ENCODE measurements at places on chromosomes 11 and 22.

GRCh38 chr22:42696331-42696967 lies 24.2 kb downstream of the A4GALT start:
- DNase-seq: no peak

DNA sequence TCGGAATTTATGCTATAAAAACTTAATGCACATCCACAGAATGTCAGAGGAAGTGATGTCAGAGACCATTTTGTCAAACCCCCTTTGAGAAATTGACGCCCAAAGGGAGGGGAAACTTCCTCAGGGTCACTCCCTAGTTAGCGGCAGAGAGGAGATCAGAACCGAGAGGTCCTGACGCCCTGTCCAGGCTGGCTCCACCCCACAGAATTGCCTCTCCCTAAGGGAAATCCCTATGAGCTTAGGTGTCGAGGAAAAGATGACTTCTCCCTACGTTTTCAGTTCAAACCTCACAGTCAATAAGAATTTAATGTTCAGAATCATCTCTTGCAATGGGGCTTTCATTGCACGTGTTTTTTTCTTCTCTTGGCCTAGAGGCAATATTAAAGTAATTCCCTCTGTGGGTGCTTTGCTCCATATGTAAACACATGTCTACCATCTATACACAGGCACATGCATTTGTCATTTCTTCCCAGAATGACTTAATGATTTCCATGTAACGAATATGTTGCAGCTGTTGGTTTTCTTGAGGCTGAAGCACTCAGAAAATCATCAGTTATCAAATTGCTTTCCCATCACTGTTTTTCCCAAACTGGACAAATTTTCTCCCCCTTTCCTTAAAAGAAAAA lies 148.7 kb upstream of the TIMP3 start:
- no peak for DNase-seq

GRCh38 chr11:17381156-17381555 lies 7.3 kb downstream of the KCNJ11 start:
- DNase-seq: no peak

DNA sequence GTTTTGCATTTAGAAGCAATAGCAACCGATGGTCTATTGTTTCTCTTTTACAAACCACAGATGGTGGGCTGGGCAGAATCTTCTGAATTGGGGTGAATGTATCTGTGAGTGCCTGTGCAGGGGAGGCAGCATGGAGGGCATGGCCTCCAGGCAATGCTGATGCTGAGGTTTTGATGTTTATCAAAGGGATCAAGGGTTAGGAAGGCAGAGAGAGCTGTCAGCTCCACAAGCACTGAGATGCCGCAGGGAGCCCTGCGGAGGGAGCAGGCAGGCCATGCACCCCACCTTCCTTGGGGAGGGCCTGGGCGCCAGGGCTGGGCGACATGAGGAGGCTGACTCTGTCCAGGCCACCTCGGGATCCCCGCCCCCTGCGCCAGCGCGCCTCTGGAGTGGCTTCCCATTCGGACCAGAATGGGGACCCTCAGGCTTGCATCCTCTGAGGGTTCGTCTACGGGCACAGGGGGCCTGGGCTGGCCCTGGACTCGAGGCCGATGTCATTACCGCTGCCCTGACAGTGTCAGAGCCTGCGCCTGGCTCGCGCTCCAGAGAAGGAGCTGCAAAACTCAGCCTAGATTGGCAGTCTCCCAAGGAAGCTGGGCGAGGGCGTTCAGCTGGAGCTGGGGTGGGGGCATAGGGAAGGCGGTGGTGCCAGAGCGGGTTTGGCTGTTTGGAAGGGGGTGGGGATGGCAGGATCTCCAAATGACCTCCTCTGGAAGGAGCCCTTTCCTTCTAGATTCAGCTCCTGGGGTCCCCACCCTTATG lies 13.9 kb upstream of the TH start:
- DNase-seq: no peak

- no peak for DNase-seq
These were observed 4.9 kb upstream of the CYTH4 start for GRCh38 chr22:37277384-37277783.

DNA sequence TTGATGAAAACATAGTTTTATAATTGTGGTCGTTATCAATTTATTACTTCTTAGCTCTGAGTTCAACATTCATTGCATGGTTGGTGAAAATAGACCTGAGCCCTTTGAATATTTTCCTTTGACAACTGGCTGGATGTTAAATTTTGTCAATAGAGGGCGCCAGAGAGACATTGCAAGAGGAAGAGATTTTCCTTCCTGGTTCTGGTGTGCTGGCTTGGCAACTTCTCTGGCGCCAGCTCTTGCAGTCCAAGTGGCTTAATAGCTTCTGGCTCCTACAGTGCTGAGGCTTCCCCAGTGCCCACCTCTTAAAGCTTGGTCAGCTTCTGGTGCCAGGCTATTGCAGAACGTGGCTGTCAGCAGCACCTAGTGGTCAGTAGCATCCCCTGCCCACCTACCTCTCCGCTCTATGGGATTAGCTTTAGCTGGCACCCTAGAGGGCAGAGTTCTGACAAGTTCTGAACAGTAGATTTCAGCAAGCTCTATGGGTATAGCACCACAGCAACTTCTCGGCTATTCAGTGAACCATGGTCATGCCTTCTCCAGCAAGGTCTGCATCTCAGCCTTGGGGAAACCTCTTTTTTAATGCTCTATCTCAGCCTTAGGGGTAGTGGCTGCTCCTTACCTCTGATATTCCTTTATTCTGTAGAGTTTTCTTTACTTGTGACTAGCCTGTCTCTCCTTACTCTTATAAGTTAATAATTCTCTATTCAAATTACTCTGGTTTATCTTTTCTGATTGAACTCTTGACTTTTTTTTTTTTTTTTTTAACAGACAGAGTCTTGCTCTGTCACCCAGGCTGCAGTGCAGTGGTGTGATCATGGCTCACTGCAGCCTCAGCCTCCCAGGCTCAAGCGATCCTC lies 59.4 kb downstream of the ACER3 start:
- peak; percentile 21 for DNase-seq

DNA sequence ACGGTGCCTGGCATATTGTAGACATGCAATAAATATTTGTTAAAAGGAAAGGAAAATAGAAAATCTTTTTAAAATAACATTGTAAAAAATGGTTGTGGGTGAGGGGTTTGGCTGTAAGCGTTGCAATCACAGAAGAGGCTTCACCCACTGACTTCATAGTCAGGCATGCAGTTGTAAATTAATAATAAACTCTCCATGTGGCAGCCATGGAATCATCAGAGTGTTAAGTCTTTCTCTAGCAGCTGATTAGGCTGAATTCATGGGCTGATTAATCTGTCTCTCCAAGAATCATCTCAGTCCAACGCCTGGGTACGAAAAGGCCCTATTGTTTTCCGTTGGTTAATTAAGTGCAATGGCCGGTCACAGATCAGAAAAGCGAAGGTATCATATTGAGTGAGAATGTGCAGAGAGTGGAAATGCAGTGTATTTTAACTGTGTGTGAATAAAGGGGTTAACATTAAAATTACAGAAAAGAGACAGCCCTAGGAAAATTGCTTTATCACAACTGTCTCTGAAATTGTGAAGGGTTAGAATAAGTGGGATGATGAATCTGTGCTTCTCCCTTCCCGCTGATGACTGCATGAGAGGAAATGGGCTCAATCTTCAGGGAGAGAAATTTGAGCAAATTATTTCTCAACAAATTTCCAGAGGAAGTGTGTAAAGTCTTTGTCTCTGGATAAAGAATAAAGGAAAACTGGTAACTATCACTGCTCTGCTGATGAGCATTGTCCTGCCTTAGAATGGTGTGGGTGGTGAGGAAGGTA lies 269.0 kb downstream of the FAM76B start:
- DNase-seq: no peak

GRCh38 chr11:76672431-76673175 lies 2.1 kb upstream of the LRRC32 start:
- no peak for DNase-seq

DNA sequence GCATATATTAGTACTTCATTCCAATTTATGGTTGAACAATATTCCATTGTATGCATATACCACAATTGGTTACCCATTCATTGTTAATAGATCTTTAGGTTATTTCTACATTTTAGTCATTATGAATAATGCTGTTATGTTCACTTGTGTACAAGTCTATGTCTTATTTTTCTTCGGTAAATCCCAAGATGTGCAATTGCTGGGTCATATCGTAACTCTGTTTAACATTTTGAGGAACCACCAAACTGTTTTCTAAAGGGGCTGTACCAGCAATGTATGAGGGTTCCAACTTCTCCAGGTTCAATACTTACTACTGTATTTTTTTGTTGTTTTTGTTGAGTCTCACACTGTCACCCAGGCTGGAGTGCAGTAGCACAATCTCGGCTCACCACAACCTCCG lies 33.1 kb downstream of the NUP98 start:
- no peak for DNase-seq

DNA sequence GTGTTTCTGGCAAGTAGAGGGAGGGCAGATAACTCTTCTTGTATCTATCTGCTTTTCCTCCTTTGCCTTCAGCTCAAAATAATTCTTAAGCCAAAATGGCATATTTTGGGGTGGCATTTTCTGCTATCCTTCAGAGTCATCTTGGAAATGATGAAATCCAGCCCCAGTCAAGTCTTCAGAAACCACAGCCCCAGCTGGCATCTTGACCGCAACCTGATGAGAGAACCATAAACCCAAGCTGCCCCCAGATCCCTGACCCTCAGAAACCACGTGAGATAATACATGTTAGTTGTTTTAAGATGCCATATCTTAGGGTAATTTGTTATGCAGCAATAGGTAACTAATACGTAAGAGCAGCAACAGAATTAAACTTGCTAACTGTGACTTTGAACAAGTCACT lies 15.1 kb upstream of the PAMR1 start:
- no peak for DNase-seq

DNA sequence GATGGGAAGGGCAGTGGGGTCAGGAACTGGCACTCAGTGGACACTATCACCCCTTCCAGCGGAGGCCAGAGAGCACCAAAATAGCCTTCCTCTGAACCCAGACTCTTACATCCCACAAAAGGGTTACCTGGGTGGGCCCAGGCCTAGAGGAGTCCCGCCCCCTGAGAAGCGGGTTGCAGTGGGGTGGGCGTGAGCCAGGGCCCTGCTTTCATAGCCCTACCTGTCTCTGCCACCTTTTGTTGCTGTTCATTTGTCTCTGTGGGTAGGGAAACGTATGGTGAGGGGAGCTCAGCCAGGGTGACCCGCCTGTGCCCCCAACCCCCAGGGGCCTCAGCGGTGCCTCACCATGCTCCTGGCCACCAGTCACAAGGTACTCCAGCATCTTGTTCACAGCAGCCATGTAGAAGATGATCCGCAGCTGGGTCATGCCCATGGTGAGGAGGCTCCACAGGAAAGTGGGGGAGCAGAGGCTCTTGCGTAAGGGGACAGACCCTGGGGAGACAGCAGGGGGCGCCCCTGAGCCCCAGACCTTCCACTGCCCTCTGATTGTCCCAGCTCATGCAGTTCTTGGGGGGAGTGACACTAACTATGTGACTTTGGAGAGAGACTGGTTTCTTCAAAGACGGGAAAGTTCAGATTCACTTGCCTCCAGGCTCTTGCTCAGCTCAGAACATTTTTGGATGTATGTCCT lies 24.0 kb downstream of the SLC43A1 start:
- DNase-seq: no peak

GRCh38 chr11:69120096-69120875 lies 35.4 kb upstream of the SMIM38 start:
- DNase-seq: no peak

- DNase-seq: no peak
These were observed 28.3 kb downstream of the POLDIP3 start for GRCh38 chr22:42586381-42586780.

DNA sequence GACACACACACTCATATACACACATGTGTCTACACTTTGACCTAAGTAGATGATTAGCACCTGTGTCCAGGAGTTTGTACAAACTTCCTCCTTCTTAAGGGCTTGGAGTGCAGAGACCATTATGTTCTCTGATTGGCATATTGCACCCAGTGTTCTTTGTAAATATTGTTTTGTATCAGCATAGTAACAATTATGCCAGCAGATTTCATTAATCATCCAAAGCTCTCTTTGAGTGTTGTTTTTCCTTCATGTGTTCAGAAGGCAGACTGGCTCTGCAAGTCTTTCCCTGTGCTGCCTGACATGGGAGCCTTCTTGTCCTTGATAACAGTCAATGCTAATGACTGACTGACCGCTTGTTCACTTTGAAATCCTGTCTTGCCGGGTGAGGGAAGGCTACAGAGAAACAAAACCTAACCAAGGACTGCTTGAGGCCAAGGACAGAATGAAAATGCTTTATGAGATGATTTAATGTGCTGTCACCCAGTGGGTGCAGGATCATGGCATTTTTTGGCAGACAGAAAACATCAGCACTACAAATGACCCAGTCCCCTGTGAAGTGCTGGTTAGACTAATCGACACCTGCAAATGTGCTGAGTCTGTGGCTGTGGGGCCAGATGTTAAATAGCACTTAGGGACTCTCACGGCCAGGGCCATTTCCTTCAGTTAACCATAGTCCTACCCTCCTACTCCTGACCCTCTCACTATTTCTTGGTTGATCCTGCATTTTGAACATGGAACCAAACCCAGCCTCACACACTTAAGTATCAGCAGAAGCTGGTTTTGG lies 6.6 kb upstream of the BARX2 start:
- DNase-seq: no peak

- DNase-seq: no peak
These were observed 26.3 kb downstream of the KCNJ4 start for GRCh38 chr22:38428714-38429113.

GRCh38 chr22:18979957-18980356 lies 43.9 kb upstream of the PRODH start:
- no peak for DNase-seq

GRCh38 chr11:124942466-124943253 lies 6.8 kb upstream of the HEPACAM start:
- no peak for DNase-seq

DNA sequence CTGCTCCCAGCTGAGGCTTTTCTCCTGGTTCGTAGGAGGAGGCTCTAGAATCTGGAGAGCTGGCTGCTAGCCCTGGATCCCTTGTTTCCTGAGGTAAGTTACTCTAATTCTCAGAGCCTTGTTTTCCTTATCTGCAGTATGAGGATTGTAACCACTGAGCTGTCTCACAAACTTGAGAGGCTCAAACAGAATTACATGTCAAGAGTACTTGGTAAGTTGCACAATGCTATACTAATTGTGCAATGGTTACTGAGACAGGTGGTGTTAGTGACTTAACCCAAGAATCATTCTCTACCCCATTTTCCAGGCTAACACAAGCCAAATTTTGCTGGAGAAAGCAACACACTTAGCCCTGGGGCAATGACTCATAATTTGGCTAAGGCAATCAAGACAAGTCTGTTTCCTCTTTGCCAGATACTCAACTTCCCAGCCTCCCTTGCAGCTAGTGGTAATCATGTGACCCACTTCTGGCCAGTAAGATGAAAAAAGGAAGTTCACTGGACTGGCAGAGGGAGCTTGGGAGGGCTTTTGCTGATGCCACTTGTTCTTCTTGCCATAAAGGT lies 348.0 kb downstream of the TENM4 start:
- DNase-seq: no peak
